Peyer's patch (tissue), 4 donors: ENCODE measurements at places on chromosomes 12 and 14. TPM values are rescaled to one million over a fixed set of nuclear protein-coding genes. Genes with fewer than 3 reads are reported as not detected.

The RIC8B gene
- total RNA-seq, result 17.9 TPM

The ANKRD33 gene
- not detected for total RNA-seq

The A2ML1 gene
- total RNA-seq, result not detected

- DNase-seq, result no peak
Measured at GRCh38 chr14:104223101-104224041, 85.0 kb downstream of the KIF26A start.

DNA sequence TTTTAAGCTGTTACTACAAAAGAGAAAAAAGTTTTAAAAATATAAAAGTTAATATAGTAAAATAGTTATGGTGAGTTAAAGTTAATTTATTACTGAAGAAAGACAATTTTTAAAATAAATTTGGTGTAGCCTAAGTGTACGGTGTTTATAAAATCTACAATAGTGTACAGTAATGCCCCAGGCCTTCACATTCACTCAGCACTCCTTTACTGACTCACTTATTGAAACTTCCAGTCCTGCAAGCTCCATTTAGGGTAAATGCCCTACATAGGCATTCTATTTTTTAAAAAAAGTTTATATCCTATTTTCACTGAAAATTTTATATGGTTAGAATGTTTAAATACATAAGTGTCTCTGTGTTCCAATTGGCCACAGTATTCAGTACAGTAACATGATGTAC, 769.5 kb upstream of the NOVA1 start:
- DNase-seq, result no peak

DNA sequence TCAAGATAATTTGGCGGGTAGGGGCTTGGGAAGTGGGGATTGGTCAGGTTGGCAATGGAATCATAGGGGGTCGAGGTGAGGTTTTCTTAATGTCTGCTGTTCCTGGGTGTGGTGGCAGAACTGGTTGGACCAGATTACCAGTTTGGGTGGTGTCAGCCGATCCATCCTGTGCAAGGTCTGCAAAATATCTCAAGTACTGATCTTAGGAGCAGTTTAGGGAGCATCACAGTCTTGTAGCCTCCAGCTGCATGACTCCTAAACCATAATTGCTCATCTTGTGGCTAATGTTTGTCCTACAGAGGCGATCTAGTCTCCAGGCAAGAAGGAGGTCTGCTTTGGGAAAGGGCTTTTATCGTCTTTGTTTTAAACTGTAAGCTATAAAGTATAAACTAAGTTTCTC, 868.4 kb downstream of the DIO2 start:
- no peak for DNase-seq

DNA sequence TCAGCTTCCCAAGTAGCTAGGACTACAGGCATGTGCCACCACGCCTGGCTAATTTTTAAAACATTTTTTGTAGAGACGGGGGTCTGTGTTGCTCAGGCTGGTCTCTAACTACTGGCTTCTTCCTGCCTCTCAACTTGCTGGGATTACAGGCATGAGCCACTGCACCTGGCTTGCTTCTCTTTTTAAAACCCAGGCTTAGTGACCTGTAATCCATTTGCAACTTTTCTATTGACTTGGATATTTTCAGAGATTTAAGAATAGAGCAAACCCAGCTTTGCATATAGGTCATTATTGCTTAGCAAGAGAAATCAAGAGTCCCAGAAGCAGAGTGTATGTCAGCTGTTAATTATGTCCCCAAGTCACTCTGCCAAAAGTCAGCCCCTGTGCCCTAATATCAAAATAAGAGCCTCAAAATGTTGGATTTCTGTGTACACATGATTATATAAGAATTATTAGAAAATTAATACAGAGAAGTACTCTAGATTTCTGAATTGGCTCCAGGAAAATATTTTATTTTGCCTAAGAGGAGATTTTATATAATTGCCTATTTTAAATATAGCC, 24.9 kb downstream of the TCP11L2 start:
- DNase-seq, result no peak

- no peak for DNase-seq
Measured at GRCh38 chr14:94077111-94077821, 3.7 kb downstream of the DDX24 start.

- DNase-seq, result no peak
Measured at GRCh38 chr14:37403626-37404025, 191.4 kb downstream of the FOXA1 start.

DNA sequence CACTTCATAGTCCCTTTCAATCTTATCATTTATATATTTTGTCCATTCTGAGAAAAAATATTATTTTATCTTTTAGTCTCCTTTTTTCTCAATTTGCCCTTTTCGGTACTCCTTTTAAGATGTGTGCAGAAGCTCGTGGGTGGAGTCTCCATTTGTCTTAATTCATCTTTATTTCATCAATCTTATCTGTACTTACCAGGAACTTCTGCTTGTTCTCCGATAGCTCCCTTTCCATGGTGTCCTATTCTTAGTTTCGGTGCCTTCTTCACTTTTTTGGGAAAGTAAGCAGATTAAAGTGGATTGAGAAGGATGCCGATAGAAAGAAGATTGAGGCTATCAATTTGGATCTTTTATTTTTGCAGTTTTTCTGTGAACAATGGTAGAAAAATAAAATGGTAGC, 183.4 kb upstream of the PLEKHA5 start:
- DNase-seq, result no peak

GRCh38 chr12:120822832-120823503, 81.2 kb downstream of the SPPL3 start:
- no peak for DNase-seq
